ENCODE measurements at places on chromosomes 7 and 10.

GRCh38 chr7:47500103-47500563 is 81.8 kb downstream of the TNS3 start:
- DNase-seq = no peak

DNA sequence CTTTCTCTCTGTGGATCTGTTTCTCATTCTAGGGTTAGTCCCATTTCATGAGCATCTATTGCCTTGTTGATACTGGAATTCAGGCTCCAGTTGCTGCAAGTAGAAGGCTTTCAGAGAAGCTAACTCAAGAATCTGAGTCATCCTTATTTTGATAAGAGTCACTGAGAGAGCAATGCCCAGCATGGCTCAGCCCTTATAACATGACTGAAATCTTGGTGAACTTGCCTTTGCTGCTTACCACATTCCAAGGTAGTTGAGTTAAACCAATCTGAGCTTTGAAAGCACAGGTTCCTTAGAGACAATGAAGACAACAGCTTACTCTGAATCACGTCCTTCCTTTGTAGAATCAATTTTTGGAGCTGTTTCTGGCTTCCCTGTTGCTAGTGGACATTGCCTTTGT is 53.6 kb upstream of the CHCHD3 start:
- no peak for DNase-seq

DNA sequence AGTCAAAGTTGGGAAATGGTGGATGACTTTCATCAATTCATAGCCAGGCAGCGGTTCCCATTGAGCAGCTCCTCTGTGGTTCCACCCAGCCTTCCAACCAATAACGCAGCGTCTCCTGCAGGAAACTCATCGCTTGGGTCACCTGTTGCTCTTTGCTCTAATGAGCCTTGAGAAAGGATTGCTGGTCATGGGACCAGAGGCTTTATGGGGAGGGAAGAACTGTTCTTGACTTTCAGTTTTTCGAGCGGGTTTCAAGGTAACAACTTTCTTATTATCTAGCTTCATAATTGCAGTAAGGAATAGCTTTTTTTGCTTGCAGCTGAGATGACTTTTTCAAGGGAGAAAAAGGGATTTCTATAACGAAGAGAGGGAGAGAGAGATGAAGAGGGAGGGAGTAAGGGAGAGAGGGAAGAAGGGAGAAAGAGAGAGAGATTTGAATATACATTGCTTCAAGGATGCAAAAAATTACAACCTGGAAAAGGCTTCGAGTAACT is 405 bp upstream of the ENTPD1 start:
- DNase-seq = no peak

- no peak for DNase-seq
These were observed 14.6 kb upstream of the AZGP1 start for GRCh38 chr7:99990460-99990852.

GRCh38 chr7:9097565-9098060 is 664.2 kb downstream of the NXPH1 start:
- no peak for DNase-seq

DNA sequence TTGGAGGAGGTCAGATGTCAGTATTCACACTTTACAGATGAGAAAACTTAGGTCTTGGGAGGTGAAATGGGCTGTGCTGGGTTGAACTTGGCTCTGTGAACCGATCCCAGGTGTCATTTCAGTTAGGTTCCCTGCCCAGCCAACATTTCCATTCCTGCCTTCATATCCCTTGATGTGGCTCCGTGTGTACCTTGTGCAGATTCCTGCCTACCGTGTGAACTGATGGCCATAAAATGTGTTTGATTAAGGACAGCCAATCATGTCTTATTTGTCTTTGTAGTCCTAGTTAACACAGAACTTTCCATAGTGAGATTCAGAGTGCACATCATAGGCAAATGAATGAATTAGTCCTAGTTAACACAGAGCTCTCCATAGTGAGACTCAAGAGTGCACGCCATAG is 101.0 kb upstream of the GATA3 start:
- DNase-seq = no peak

- DNase-seq = no peak
These were observed 177.1 kb upstream of the SVIL start for GRCh38 chr10:29811751-29812427.

DNA sequence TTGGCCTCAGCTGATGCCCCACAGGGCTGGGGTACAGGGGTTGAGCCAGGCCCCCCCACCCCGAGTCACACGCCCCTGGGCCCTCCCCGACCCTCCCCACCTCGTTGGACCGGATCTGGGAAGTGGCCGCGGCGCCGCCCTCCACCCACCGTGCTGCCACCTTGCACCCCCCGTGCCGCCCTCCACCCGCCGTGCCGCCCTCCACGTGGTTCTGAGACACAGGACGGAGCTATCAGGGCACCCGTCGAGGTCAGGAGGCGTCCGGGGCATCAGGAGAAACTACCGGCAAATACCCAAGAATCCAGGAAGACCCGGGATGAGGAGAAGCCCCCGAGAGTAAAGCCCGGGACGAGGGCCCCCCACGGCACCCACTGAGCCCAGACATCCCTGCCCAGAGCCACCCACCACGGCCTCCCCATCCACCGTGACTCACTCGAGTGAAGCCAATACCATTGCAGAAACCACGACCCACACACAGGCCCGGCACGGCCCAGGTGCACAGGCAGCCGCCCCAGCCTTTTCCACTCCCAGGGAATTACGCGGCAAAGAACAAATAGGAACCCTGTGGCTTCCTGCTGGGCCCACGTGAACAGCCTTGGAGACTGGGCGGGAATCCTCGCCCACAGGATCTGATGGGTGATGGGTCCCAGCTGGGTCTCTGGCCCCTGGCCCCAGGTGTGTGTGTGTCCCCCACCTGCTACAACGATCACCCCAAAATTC is 34.0 kb downstream of the ADAP1 start:
- no peak for DNase-seq

GRCh38 chr7:11373546-11374142 is 400.0 kb downstream of the PHF14 start:
- no peak for DNase-seq

DNA sequence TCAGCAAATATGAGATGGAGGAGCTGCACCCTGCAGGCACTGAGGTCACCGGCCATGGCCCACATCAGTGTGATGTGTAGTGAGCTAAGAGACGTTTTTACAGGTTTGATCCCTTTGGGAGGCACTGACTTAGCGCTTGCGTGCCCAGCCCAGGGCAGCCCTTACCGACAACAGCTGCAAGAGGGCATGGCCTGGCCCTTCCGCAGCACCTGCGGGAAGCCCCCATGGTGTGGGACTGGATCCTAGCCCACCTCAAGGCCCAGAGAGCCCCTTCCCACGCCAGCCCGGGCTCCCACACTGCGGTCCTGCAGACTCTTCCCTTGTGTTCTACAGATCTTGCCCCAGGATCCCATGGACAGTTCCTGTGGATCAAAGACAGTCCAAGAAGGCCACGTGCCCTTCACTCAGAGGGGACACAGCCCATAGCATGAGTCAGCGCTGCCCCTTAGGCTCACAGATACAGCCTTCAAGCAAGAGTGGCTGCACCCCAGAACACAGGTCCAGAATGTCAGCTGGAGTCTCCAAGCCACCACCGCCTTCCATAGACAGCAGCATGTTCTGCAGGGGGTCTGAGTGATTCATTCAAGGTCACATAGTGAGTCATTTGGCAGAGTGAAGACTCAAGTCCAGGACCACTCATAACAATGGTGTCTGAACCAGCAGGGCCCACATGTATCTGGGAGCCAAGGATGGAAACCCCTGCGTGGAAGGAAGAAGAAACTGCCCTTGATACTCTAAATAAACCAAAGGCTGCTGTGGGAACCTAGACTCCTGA is 25.4 kb downstream of the TLL2 start:
- DNase-seq = no peak

GRCh38 chr7:1349351-1349761 is 109.9 kb downstream of the MICALL2 start:
- DNase-seq = no peak

- no peak for DNase-seq
These were observed 30.3 kb downstream of the CCNJ start for GRCh38 chr10:96073722-96074121.

DNA sequence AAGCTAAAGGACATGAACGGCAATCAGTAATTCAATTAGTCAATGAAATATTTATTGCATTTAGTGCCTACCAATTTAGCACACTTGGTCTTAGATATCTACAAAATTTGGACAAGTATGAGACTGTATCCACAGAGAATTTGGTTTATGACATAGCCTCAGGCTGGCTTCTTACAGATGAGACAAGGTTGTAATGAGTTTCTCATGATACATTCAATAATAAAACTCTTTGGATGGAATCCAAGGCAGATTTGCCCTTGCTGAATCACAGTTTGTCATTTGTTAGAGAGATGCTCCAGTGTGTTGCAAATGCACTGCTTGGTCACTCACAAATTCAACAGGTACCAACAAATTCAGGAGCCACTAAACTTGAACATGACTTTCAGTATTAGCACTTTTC is 162.5 kb downstream of the GPR37 start:
- DNase-seq = no peak

GRCh38 chr7:139127648-139128047 is 18.1 kb upstream of the ZC3HAV1 start:
- no peak for DNase-seq

- DNase-seq = no peak
These were observed 41.7 kb downstream of the DENND11 start for GRCh38 chr7:141660259-141660658.

- no peak for DNase-seq
These were observed 108.5 kb upstream of the TMEM168 start for GRCh38 chr7:112898432-112899290.

DNA sequence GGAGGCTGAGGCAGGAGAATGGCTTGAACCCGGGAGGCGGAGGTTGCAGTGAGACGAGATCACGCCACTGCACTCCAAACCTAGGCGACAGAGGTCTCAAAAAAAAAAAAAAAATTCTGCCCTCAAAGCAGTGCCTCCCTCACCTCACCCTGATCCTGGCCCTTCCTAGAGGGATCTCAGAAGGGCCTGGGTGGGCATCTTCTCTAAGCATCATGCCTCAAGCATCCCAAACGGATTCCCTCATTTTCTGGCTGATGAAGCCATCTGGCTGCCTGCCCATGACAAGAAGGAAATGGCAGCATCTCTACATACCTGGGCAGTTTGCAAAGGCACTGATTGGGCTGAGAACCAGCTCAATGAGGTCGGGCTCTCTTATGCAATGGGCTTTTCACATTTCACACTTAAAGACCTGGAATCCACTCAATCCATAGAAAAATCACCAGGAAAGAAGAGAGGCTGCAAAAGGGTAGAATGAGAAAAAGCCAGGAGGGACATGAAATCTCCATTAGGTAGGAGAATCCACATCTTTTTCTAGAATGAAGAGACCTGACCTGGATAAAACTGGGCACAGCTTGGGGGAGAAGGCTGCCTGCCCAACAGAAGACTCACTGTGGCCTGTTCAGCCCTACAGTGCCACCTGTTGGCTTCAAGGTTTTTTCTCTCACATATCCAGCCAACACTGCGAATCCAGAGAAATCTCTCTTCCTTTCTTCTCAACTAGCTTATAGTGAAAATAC is 48.1 kb downstream of the PDLIM1 start:
- no peak for DNase-seq

GRCh38 chr7:137395420-137395819 is 51.9 kb upstream of the PTN start:
- DNase-seq = no peak

DNA sequence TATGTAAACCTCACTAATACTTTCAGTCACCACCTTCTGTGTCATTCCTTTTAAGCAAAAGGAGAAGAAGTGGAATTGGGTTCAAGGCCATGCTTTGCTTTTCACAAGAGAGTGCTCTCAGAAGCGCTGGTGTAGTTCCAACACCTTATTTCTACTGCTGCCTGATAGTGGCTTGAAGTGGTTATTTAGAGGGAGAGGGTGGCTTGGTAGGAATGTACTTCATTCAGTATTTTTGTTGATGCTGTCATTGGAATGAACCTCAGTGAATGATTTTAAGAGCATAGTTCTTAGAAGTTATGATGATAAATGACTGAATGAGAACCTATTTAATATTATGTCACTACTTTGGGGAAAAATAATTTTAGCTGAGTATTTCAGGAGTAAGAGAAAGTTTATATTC is 396.7 kb downstream of the EXOC4 start:
- DNase-seq = no peak

GRCh38 chr10:1544929-1545328 is 192.4 kb downstream of the ADARB2 start:
- no peak for DNase-seq

DNA sequence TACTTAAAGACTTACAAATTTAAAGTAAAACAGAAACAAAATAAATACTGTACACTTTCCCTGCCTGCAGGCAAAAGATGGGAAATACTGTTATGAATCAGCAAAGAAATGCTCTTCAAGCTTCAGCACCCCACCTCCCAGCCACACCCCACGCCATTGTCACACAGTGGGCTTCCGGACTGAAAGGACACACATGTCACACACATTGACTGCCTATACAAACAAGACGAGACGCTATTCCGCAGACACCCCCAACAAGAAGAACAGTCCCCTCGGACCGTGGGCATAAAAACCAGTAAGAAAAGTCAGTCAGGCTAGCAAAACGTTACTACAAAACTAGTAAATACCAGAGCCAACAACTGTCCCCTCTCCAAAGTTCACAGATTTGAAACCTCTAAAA is 22.2 kb upstream of the PARP12 start:
- DNase-seq = no peak

DNA sequence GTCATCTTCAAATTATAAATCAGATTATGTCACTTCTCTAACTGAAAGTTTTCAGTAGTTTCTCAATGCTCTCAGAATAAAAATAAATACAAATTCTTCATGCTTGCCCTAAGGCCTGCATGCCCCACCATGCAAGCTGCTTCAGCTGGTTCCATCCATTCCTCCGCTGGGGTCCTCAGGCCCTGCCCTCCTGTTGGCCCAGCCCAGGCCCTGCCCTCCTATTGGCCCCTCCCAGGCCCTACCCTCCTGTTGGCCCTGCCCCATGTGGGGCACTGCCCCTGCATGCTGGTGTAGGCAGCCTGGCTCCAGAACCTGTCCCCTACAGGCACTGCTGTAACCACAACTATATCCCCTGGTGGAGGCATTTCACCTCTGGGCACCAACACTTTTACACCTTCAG is 109.3 kb upstream of the TCERG1L start:
- DNase-seq = no peak

Measured in stimulated activated CD8-positive, alpha-beta memory T cell treated with anti-CD3 and anti-CD28 coated beads, Interleukin-15, amount 100 ng/mL, for 24 hours (primary cell).